ENCODE measurements at places on chromosomes 6 and 20.

- H3K27ac ChIP-seq, result no peak overlapping the region
- peaks cover 12% of the 10 kb centered on the region for H3K36me3 ChIP-seq
Measured at GRCh38 chr6:106247733-106248132, 77.8 kb downstream of the ATG5 start.

GRCh38 chr6:153207006-153207405 lies 75.9 kb upstream of the RGS17 start:
- DNase-seq, result no peak
- no peaks in the 10 kb centered on the region for H3K36me3 ChIP-seq
- no peak overlapping the region for H3K27ac ChIP-seq
- no peaks in the 10 kb centered on the region for H3K4me1 ChIP-seq

DNA sequence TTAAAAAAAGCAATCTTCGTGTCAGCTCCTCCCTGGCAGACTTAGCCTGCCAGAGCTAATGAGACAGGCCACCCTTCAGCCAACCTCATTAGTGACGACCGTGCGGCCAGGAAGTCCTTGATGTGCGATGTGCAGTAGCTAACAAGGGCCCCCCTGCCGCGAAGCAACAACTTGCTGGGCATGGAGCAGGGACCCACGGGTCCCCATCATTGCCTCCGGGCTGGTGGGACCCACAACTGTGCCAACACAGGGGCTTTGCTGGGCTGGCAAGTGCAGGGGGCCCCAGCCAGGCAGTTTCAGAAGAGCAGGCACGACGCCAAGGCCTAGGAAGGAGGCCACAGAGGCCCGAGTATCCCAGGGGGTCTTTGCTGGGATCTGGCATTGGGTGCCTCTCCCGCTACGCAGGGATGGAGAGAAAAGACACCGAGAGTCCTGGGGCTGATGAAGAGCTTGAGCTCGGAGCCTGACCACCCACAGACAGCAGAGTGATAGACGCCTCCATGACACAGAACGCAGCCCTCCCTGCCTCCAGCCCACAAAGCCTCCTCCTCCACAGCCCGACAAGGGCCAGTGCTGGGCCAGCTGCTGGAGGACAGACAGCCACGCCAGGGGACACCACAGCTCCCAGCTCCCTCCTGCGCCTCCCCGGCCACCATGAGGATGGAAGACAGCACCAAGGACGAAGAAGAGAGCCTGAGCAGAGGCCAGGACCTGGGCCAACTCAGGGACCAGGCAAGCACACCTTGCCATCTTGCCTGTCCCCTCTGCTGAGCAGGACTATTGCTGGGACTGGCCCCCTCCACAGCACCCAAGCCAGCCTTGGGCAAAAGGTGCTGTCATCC lies 96.6 kb downstream of the YTHDF1 start:
- no peaks in the 10 kb centered on the region for H3K4me1 ChIP-seq
- no peak for DNase-seq
- H3K27ac ChIP-seq, result no peak overlapping the region

DNA sequence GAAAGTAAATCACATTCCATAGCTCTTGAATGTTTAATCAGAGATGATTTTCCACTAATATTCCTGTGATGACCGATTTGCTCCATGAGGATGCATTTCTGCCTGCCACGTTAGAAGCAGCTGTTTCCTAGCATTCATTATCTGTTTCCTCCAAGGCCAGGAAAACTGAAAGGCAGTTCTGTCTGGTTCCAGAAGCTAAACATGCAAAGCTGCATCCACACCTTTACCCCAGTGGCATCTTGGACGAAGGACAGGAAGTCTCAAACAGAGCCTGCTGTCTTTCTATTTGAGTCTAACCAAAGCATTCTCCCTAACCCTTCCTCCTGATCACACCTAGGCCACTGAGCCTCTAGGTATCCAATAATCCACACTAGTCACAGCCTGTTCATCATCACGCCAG lies 27.6 kb downstream of the CNKSR3 start:
- no peak overlapping the region for H3K27ac ChIP-seq
- H3K4me3 ChIP-seq, result no peak overlapping the region
- no peaks in the 10 kb centered on the region for H3K4me1 ChIP-seq
- DNase-seq, result no peak
- H3K36me3 ChIP-seq, result no peaks in the 10 kb centered on the region

- no peak overlapping the region for H3K4me3 ChIP-seq
- H3K27ac ChIP-seq, result no peak overlapping the region
- H3K36me3 ChIP-seq, result no peaks in the 10 kb centered on the region
Measured at GRCh38 chr6:85129881-85130280, 320.0 kb upstream of the NT5E start.

All from effector memory CD4-positive, alpha-beta T cell (primary cell).